ENCODE measurements at places on chromosomes 12 and 14.

- no peak for DNase-seq
Measured at GRCh38 chr14:82719617-82720016, 1186.0 kb upstream of the SEL1L start.

DNA sequence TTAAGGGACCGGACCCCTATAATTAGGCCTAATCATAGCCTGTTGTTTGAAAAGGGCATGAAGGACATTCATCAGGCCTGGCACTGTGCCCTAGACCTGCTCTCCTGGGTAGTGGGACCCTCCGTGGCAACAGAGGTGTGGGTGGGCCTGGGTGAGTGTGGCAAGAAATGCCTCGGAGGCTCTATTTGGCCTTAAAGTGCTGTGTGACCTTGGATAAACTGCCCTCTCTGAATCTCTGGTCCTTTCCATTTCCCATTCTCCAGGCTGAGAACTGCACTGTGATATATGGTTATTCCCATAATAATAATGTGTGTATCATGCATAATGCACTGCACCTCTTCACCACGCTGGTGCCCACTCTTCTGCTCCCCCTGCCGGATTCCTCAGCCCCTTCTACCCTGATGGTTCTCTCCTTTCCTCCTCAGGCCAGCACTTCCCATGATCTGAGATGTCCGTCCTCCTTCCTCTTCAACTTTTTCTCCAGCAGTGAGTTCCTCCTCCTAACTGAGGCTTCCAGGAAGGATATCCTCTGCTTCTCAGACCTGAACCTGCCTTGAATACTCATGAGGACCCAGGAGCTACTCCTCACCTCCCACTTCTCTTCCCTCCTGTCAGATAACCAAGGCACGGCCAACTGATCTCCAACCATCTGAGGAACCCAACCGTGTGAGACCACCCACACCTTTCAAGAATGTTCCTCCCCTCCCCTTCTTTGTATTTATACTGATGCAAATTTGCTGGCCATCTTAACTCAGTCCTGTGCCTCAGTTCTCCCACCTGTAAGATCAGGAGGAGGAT is 111.0 kb upstream of the PZP start:
- no peak for DNase-seq

DNA sequence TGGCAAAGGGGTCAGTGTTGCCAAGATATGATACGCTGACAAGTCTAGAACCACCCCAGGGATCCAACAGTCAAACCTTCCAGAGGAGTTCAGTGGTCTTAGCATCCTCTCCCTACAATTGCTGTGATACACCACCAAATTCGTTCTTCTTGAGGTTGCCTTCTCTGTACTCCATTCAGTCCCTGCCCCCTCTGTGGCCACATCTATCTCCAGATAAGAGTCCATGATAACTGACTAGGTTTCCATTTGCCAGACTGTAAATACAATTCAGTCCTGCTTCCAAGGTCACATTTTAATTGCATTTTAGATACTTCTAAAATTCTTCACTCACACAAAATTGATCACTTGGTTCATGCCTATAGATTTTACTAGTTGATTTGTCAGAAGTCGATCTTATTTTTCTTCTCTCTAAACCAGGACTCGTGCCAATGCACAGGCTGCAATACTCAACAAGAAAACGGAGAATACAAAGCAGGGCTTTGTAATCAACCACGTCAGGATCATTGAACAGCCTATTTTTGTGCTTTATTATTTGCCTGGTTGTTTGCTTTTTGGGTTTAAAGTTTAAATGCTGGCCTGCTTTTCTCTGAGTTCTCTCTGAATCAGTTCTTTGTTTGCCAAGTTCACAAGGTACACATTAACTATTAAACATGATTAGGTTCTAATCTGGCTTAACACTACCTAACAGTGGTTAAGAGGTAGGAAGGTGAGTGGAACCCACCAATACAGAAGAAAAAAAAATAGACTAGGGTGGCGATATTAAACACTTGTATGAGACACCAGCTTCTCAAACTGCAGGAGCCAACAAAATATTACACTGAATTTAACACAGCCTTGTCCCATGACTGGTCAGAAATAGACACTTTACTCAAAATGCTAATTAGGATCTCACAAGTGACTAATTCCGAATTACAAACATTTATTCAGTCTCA is 5.3 kb upstream of the TSPAN8 start:
- DNase-seq, result no peak

GRCh38 chr14:24403294-24403998 is 4.6 kb downstream of the NYNRIN start:
- no peak for DNase-seq

DNA sequence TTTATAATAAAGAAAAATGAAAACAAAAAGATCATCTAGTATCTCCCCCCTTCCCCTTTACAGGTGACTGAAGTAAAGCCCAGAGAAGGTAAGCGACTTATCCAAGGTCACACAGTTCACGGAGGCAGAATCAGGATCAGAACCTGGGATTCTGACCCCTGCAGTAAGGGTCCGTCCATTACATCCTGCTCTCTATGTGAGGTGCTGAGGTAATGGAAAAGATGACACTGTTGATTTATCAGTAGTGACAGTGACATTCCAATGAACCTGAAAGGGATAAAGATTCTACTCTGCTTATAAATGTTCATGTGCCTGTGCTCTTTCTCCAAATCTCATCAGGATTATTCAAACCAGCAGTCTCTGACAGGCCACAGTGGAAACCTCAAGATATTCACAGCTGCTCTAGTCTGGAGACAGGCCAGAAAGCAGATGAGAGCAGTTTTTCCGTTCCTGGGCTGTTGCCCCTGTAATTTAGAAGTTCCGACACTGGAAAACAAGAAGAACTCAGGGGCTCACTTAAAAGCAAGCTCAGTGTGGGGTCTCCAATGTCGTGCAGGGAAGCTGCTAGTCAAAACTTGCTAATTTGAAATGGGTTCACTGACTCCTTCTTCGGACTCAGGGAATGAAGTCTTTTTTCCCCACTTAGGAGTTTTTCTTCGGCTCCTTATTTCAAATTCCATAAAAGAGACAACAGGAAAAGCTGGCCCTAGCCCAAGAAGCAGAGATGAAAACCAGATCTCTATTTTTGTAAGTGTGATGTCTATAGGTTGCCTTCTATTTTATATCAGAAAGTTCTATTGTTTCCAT is 131.8 kb upstream of the EEA1 start:
- DNase-seq, result no peak

DNA sequence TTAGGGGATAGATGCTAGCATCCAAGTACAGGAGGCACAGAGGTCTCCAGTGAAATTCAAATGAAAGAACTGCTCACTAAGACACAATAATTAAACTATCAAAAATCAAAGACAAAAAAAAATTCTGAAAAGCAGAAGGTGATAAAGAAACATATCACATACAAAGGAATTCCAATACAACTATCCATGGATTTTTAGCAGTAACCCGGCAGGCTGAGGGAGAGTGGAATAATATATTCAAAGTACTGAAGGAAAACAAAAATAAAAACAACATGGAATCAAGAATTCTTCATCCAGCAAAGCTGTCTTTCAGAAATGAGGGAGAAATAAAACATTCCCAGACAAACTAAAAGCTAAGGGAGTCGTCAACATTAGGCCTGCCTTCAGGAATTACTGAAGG is 31.9 kb downstream of the A2M start:
- DNase-seq, result no peak

DNA sequence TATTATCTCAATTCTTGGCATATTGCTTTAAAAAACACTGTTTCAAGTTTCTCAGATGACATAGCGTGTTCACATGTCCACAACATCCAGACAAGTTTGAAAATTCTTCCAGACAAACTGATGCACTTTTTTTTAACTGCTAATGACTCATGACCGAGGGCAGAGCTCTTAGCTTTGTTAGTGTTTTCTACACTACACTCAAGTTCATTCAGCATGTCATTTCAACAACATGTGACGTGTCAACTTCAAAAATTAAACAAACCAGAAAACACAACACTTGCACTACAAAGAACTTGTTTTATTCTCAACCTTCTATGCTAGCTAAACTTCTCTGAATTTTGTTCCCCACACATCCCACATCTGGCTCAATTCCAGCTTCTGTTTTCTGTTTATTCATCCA is 1186.3 kb upstream of the FLRT2 start:
- DNase-seq, result no peak

DNA sequence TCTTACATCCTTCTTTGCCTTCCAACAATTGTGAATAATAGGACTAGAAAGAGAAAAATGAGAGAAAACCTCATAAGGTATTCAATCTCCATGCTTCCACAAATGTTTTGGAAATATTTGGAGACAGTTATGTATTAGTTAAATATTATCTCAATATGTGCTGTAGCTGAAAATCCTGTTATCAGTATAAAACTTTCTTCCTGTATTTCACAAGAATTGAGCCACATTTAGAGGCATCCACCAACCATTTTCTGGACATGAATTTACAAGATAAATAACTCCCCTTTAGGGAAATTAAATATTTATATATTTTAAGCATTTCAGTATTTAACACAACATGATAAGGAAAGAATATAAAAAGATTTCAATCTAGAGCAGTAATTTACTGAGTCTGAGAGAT is 200.3 kb downstream of the GPHN start:
- no peak for DNase-seq

GRCh38 chr12:51413149-51413548 is 11.5 kb upstream of the SLC4A8 start:
- no peak for DNase-seq

- no peak for DNase-seq
Measured at GRCh38 chr14:60882219-60882618, 98.7 kb downstream of the TRMT5 start.

- no peak for DNase-seq
Measured at GRCh38 chr14:40340708-40341107, 908.5 kb upstream of the FBXO33 start.

- DNase-seq, result no peak
Measured at GRCh38 chr12:127657036-127657435, 609.9 kb upstream of the TMEM132C start.

DNA sequence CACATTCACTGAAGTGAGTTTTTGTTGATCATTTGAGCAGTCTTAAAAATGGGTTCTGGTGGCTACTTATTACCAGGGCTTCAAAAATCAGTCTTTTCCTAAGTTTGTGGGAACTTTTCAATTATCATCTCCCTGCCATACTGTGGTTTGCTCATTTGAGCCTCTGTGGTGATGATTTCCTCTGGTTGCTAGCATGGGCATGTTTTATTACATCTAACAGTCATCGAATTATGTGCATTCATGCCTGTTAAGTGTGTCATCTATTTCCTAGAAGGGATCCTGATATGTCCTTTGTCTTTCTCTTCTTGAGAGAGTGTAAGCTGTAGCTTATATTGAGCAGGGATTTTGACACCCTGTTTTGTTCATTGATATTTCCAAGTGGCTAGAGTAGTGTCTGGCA is 116.8 kb downstream of the WIF1 start:
- DNase-seq, result no peak

DNA sequence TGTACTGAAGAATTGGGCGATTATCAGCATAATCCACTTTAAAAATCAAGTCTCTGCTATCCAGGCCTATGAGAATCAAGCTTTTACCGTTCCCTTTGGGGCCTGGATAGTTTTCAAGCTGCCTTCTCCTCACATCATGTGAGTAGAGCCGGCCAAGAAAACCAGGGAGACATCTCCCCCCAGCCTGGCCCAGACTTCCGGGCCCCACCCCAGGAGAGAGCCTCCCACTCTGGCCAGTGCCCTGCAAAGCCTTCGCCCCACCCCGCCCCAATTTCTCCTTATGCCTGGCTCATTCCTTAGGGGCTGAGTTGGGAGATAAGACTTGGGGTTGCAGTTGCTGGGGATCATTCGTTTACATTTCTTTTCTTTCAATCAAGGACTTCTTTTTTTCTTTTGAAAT is 1.4 kb upstream of the TMEM132C start:
- DNase-seq, result no peak

DNA sequence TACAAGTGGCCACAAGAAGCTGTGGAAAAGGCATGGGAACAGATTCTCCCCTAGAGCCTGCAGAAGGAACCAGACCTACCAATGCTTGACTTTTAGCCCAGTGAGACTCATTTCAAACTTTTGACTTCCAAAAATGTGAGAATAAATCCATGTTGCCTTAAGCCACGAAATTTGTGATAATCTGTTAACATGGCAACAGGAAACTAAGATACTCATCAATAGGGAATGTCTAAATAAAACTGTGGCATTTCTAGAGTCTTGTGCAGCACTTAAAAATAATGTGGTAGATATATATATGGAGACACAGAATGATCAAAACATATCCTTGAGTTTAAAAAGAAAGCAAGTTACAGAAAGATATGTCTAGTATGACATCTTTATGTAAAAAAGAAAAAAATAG is 12.0 kb downstream of the HECTD4 start:
- DNase-seq, result no peak

GRCh38 chr14:102418853-102419240 is 56.1 kb downstream of the TECPR2 start:
- no peak for DNase-seq

GRCh38 chr12:91663310-91663709 is 480.7 kb upstream of the DCN start:
- no peak for DNase-seq

- no peak for DNase-seq
Measured at GRCh38 chr12:7479771-7480170, 23.8 kb downstream of the CD163 start.

DNA sequence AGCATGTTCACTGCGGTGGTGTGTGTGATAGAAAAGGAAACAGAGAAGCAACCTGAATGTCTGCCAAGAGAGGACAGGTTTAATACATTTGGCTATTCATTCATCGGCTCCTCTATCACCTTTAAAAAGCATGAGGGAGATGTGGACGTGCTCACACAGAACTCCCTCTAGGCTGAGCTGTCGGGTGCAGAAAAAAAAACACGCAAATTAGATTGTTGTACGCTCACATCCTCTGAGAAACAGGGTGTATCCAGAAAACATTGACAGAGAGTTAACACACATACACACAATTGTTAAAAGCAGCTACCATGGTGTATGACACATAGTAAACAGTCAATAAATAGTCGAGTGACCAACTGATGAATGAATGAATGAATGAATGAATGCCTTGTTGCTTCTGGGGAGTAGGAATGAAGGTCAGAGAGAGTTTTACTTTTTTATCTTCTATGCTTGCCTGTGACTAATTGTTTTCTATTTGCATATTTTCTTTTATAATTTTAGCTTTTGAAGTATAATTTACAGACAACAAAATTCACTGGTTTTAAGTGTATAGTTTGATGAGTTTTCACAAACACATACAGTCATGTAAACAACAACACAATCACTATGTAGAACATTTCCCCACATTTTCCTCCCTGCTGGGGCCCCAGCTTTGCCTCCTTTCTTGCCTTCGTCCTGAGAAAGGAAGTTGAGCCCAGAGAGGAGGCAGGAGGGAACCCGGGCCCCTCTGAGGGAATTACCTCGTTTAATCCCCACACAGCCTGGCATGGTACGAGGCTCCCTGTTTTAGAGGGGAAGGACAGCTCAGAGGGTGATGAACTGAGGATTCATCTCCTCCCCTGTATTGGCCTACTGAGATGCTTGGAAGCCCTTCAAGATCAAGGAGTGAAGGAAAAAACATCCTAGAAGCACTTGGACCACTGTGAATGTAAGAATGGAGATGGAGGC is 19.7 kb upstream of the FAM222A start:
- DNase-seq, result no peak

GRCh38 chr14:80978403-80978802 is 23.0 kb downstream of the TSHR start:
- DNase-seq, result no peak

- DNase-seq, result no peak
Measured at GRCh38 chr14:24315807-24316596, 4.7 kb downstream of the LTB4R start.
